Fibroblast of skin of back (primary cell): ENCODE measurements at places on chromosomes 1 and 21.
A peak's percentile ranks its signal among the peaks of the same experiment; 100 is the strongest.

- no peak for DNase-seq
These were observed 57.2 kb downstream of the AJAP1 start for GRCh38 chr1:4711416-4712275.

- DNase-seq = peak; percentile 72
These were observed 46.6 kb downstream of the PACC1 start for GRCh38 chr1:212368073-212368484.

DNA sequence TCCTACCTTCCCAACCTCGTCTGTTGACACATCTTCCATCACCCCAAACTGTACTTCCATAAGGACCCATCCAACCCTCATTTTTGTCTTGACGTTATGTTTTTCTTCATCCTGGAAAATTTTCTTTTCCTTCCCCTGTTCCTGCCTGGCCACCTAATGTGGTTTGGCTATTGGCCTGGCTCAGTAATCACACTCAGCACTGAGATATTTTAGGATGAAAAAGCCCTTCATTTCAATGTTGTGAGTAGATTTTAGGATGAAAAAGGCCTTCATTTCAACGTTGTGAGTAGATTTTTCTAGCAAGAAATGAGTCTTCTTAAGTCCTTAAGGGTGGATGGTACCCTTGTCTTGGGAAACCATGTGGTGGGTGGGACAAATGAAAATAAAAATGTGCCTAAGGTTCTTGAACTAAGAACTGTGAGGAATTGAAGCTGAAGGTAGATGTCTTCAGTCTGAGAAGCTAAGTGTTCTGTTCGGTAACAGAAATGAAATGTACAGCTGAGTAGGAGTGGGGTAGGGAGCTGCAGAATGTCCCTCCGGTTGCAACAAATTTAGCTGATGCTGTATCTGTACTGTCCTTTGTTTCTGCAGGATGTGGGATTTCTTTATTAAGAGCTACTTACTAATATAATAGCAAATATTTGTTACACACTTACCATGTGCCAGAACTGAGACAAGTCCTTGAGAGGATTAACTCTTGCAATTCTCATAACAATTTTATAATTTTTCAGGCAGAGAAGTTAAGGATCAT, 36.1 kb downstream of the DNTTIP2 start:
- DNase-seq = peak; percentile 50

GRCh38 chr1:11948822-11949458, 14.4 kb downstream of the PLOD1 start:
- DNase-seq = peak; percentile 40

DNA sequence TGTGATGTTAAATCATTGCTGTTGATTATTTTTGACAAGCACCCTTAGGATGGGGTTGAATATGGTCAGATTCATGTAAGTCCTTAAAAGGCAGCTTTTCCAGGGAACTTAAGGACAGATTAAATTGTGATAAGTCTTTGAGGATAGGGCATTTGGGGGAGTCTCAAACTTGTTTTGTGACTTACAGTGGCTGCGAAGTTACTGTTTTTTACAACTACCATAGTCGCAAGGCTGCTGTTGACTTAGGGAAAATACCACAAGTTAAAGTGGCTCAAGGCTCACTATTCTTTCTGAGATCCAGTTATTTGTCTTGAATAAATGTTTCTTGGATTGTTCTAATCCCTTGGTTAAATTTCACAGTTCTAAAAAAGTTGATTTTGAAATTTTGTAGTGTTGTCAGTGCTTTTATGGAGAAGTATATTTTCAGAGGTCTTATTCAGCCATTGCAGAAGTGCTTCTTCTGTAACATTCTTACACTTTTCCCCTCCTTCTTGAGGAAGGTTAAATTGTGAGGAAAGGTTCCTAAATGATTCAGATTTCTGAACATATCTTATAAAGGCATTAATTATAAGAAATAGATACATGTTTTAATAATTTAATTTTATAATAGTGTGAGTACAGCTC, 47.0 kb upstream of the MPC2 start:
- DNase-seq = no peak

- DNase-seq = no peak
These were observed 772 bp downstream of the SLC30A2 start for GRCh38 chr1:26044971-26045721.

GRCh38 chr1:50047916-50048694, 24.4 kb upstream of the AGBL4 start:
- DNase-seq = no peak

- DNase-seq = no peak
These were observed 37.3 kb downstream of the MRPS6 start for GRCh38 chr21:34110594-34111202.

DNA sequence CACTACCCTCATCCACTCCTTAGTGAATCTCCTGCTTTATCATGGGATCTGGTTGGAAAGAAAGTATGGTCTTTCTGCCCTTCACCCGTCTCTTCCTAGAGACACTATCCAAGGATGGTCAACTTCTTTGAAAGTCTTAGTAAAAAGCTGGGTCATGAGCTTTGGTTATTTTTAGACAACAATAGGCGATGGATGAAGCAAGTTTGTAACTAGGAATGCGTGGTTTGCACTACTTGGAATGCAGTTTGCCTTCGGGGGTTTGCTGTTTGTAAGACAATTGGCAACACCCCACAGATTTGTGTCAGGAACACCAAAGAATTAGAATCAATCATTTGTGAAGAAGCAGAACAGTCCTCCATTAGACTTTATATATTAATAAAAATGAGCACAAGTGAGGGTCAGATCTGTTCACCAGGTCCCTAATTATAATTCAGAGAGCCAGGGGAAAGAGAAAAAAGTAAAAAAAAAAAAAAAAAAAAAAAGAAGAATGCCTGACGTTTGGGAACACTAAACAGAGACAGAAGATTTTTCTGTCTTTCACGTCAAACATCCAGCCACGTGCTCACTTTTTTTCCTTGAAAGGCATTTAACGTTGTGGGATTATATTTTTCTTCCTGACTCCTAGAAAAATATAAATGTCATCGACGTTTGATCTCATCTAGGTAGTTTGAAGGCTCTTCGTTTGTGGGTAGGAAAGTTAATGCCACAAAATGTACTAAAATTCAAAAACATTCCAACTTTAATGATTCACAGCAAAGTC, 60.7 kb upstream of the BTG3 start:
- DNase-seq = peak; percentile 7

DNA sequence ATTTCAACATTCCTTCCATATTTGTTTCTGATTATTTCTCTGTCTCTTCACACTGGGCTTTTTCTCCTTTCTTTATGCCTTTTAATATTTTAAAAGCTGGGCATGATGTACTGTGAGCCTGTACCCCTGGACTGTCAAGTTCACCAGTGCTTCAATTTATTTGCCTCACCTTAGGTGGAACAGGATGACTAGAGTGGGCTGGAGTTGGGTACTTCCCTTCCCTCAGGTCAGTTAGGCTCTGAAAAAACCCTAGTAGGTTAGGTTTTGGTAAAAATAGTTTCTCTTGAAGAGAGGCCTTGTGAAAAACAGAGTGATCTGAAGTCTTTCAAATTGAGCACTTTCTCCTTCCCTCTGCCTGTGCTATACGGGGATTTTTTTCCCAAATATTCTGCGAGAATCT, 163.0 kb upstream of the LYPLAL1 start:
- DNase-seq = no peak

DNA sequence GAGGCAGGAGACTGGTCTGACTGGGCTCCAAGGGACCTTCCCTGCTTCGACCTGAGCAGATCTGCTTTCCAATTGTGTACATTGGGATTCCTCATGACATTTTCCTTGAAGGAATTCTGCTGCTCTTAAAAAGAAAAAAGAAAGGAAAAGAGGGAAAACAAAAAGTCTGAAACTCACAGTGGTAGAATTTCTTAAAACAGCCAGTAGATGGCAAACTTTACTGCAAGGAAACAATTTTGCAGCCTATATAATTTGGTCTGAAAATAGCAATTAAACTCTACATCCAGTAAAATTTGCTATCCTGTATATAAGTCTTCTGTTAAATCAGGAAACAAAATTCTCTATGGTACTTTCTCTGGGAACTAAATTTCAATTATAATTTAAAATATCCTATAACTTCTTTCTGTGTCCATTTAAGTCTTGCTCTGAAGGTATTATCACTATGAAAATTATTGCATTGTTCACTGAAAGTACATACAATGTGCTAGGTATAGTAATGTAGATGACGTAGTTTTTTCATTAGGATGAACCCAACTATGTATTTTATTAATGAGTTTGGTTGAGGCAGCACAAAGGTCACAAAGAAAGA, 59.8 kb downstream of the CRB1 start:
- DNase-seq = no peak

DNA sequence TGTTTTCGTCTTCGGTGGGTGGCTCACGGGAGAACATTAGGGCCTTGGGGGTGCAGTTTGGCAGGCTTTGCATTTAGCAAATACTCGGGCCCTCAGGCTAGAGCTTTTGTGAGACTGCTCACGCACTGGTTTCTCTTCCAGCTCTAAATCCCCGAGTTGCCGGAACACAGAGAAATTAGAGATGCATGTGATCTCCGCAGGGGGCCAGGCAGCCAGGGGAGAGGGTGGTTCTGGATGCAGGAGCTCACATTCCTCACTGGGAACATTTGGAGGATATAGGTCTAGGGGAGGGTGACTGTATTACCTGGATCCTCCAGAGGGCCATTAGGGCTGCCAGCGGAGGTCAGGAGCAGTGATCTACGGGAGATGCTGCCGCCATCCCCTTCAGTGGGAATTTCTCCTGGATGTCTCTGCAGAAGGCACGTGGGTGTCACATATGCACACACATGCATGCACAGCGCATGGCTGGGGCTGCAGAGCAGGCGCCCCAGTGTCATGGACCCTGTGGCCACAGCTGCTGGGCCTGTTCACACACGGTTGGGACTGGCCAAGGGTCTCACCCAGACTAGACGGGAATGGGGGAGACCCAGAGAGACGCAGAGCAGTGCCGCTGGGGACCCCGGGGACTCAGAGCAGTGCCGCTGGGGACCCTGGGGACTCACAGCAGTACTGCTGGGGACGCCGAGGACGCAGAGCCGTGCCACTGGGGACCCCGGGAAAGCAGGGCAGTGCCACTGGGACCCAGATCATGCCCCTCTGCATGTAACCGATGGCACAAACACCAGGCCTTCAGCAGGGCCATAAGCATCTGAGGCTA, 258.7 kb downstream of the CAMTA1 start:
- DNase-seq = no peak

DNA sequence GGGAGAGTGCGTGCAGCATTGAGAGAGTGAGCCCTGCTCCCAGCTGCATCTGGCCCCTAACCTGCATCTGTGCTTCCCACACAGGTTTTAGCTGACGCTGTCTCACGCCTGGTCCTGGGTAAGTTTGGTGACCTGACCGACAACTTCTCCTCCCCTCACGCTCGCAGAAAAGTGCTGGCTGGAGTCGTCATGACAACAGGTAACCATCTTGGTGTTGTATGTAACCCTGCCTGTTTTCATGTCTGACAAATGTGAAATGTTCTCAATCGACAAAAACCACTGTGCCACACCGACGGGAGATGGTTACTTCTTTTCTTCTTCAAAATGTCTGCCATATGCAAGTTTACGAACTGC, 105.8 kb downstream of the ADARB1 start:
- no peak for DNase-seq

DNA sequence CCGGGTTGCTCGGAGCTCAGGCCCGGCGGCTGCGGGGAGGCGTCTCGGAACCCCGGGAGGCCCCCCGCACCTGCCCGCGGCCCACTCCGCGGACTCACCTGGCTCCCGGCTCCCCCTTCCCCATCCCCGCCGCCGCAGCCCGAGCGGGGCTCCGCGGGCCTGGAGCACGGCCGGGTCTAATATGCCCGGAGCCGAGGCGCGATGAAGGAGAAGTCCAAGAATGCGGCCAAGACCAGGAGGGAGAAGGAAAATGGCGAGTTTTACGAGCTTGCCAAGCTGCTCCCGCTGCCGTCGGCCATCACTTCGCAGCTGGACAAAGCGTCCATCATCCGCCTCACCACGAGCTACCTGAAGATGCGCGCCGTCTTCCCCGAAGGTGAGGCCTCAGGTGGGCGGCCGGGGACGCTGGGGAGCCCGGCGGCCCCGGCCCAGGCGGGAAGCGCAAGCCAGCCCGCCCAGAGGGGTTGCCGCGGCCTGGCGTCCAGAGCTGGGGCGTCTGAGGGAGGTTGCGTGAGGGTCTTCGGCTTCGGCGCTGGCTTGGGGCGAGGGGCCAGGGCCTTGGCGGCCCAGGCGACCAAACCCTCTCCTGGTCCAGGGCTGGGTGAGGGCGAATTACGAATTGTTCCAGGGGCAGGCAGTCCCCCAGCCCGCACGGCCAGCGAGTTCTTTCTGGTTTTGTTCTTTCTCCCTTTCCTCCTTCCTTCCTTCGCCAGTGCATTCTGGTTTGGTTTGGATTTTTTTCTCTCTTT, 805 bp downstream of the SIM2 start:
- DNase-seq = no peak

GRCh38 chr1:101190441-101190840, 46.4 kb upstream of the S1PR1 start:
- peak; percentile 45 for DNase-seq

DNA sequence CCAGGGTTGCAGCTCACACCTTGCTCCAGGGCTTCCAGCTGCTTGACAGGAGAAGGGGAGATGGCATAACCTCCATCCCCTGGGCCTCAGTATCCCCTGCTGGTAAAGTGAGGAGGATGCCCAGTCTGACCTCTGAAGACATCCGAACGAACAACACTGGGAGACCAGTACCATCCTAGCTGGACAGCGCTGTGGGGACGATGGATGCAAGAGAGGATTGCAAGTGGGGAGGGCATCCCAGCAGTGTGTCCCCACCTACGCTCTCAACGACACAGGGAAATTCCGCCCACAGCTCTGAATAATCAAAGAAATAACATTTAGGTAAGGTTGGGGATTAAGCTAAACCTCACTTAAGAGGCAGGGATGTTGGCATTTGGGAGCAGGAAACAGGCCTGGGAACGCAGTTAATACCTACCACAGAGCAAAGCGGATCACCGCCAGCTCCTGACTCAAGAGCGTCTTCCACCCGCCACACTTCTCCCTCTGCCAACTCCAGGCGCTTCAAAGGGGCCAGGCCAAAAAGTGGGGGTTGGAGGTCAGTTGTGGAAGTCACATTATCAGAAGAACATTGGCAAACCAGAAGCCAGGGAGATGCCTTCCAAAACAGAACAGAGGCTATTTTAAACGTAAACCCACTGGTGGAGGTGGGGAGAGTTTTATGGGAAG, 47.6 kb downstream of the SSBP3 start:
- DNase-seq = no peak

DNA sequence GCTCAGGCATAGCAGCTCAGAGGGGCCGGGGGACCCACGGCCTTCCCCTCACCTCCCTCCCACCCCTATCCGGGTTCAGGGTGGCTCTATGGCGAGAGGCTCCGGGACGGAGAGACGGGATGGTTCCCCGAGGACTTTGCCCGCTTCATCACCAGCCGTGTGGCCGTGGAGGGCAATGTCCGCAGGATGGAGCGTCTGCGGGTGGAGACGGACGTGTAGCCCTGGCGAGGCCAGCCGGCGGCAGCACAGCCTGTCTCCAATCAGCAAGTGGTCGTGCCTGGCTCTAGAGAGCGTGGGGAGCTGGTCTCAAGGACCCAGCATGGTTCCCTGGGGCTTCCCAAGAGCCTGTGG, 25.9 kb downstream of the ARHGEF16 start:
- DNase-seq = no peak

DNA sequence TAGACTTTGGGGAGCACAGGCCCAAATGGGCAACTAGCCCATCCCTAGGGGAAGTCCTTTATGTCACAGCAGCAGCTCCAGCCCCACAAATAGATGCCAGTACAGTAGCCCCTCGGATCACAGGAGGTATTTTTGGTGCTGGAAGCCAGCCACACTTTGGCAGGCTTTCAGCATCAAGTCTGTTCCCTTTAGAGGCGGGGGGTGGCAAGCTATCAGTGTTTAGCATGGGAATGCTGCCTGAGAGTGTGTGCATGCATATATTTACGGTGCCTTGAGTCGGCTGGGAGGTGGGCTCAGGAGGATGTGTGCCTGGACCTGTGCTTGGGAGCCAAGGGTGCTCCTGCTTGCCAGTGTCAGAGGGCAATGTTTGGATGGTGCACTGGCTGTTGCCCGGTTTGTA, 3.5 kb upstream of the PLXNA2 start:
- no peak for DNase-seq
